DMS79 (cell line): ENCODE measurements at places on chromosomes 12 and 14.

DNA sequence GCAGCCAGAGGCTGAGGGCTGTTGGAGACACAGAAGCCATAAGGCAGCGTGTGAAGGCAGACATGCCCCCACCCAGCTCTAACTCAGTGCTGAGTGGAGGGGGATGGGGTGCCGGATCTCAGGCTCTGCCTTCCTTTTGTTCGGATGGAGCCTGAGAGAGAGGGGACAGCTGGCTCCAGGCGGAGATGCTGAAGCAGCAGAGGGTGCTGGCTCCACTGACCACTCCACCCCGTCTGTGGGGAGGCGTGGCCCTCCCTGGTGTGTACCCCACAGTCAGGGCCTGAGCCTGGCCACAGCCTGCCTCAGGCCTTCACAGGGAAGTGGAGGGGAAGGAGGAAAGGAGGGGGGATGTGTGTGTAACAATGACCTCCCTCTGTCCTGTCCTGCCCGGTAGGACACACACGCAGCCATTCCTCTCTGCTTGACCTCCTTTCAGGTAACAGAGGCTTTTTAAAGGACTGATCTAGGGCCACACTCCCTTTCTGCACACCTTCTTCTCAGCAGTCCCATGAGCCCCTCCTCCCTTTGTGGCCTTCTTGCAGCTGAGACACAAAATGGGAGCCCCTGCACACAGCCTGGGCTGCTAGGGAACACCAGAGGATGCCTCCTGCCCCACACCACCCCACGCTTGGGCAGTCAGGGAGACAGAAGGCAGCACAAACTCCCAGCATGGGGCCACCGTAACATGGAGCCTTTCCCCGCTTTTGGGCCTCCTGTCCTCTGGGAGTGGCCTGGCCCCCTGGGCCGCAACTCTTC lies 9.6 kb upstream of the ENDOU start:
- no peak for DNase-seq

DNA sequence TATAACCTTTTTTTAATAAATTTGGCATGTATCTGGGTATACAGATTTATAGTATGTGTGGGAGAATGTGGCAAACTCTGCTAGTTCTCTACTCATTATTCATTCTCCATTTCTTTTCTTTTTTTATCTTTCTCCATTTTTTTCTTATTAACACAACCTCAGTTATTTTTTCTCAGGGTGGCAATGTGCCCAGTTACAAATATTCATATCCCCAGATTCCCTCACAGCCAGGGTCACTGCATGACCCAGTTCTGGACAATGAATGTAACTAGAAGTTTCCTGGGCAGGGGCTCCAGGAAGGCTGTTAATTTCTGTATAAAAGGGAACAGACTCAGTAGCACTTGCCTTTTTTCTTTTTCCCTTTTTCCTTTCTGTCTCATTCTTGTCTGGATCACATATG lies 95.6 kb downstream of the VCPKMT start:
- no peak for DNase-seq

DNA sequence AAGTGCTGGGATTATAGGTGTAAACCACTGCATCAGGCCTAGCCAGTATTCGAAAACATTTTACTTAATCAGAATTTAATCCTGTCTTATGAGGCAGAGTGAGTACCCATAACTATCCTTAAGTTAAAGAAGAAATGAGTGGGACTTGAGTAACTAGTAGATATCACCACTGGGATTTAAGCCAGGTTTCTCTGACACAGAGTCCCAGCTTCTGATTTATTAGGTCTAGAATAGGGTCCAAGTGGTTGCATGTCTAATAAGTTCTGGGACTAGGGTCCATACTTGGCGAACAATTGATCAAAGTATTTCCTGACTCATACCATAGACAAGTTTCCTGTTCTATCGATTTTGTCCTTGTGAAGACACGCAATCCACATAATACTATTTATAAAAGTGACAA lies 18.9 kb downstream of the PTPRB start:
- DNase-seq = no peak

DNA sequence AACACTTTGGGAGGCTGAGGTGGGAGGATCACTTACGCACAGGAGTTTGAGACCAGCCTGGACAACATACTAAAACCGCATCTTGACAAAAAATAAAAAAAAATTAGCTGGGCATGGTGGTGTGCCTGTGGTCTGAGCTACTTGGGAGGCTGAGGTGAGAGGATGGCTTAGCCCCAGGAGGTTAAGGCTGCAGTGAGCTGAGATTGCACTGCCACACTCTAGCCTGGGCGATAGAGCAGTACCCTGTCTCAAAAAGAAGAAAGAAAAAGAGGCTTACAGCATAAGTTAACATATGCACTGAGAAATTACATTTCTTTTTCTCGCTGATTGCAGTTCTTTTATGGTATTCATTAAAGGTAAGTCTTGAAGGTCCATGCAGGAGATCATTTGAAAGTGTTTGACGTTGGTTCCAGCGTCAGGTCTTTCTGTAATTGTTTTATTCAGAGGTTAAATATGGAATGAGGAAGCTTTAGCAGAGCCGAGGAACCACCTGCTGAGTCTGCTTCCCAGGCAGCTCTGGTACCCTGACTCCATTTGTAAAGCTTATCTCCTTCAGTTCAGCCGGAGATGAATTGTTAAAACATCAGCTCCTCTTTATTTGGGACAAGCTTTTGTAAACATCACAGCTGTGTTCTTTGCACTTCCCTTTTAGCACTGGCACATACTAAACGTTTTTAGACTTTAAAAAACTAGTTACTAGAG lies 18.5 kb downstream of the SFSWAP start:
- no peak for DNase-seq

- no peak for DNase-seq
Observed at GRCh38 chr12:4133636-4134447, 139.7 kb upstream of the CCND2 start.

GRCh38 chr14:80615831-80616230 lies 325.7 kb downstream of the CEP128 start:
- no peak for DNase-seq

DNA sequence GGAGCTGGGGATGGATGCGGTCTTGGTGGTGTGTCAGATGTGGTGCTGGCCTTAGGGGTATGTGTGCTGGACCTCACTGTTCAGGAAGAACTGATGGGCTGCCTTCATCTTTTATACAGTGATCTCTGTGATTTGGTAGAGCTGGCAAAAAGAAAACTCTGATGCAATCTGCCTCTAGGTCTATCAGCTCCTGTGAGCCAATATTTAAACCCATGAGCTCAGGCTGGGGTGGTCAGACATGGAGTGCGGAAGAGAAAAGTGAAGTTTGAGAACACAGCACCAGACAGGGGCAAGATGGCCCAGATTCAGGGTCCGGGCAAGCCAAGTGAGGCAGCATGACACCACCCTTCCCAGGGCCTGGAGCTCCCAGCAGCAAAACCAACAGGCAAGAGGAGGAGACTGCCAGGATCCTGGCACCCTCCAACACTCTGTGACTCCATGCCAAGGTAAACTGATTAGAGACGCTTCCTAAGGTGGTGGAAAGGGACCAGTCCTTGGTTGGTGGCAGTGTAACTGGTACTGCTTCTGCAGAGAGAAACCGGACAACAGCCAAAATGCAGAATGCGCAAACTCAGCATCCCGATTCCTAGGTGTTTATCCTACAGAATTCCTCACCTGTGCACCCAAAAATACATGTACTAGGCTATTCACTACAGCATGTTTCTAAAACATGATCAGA lies 82.3 kb downstream of the CHGA start:
- no peak for DNase-seq
